ENCODE measurements at places on chromosomes 5 and 9.

DNA sequence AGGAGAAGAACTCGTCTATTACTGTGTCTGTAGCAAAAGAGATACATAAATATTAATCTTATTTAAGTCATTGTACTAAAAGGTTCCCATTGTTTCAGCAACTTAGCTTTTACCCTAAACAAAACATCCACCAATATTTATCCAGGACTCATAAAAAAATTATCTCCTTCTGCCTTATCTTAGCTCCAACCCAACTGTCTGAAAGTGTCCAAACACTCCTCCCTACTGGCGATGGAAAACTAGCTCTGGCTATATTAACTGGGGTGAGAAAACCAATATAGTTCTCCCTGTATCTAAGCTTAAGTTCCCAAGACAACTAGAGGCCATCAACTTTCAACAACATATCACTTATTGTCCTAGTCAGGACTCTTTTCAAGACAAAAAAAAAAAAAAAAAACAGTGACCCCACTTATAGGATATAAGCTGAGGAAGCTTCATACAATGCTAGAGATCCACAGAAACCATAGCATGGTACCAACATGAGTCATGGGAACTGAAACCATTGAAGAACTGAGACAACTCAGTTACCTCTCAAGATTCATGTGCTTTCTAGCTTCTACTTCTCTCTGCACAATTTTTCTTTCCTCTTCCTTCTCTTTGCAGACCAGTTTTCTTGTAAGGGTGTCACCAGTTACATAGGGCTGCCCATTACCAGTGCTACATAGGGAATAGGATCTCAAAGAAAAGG, 150.7 kb upstream of the RASA1 start:
- no peak for DNase-seq

DNA sequence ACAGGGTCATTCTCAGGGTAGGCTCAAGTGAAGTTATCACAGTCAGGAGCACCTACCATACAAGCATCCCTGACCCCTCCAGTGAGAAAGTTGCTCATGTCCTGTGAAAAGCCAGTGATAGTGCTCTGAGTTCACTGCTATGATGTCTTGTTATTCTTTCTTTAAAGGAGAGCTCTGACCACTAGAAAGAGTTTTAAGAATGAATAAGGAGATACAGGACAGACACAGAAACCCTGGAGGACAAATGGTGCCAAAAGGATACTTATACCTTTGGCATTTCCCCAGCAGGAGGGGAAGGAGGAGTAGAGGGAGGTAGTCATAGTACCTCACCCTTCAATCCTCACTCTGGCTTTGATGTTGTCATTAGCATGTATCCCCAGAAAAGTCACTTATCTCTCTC, 84.0 kb upstream of the AGXT2 start:
- DNase-seq, result no peak

- DNase-seq, result no peak
These were observed 41.0 kb downstream of the TRPM6 start for GRCh38 chr9:74846766-74847165.

GRCh38 chr9:114513055-114513958, 8.0 kb upstream of the WHRN start:
- no peak for DNase-seq

- DNase-seq, result no peak
These were observed 21.6 kb downstream of the SLC46A2 start for GRCh38 chr9:112869041-112869529.

GRCh38 chr9:5949103-5949699, 58.5 kb downstream of the MLANA start:
- no peak for DNase-seq

DNA sequence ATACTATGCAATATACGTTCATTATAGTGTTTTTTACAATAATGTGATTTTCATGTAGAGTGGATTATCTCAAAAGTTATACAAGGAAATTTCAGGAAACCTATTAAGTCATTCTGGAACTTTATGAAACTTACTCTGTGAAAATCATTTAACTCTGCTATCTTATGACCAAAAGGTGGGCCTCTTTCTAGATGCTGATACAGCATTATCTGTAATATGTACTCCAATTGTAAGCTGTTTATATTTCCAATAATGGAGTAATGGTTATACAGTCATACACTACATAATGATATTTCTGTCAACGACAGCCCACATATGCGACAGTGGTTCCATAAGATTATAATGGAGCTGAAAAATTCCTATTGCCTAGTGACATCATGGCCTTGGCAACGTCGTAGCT, 18.8 kb upstream of the PCSK5 start:
- no peak for DNase-seq

- no peak for DNase-seq
These were observed 200.4 kb downstream of the MAST4 start for GRCh38 chr5:66796305-66797292.

GRCh38 chr9:88736136-88736637, 201.2 kb downstream of the NXNL2 start:
- DNase-seq, result no peak

- no peak for DNase-seq
These were observed 803.7 kb downstream of the TLE4 start for GRCh38 chr9:80375477-80375876.

GRCh38 chr5:169550227-169550626, 33.3 kb upstream of the SPDL1 start:
- no peak for DNase-seq

GRCh38 chr5:16588434-16589214, 28.2 kb downstream of the RETREG1 start:
- peak; percentile 33 for DNase-seq

- no peak for DNase-seq
These were observed 17.4 kb downstream of the GPX3 start for GRCh38 chr5:151037561-151038411.

- no peak for DNase-seq
These were observed 288.5 kb downstream of the OSTF1 start for GRCh38 chr9:75376680-75377254.

- no peak for DNase-seq
These were observed 98.9 kb upstream of the PHYKPL start for GRCh38 chr5:178331491-178331996.

- DNase-seq, result no peak
These were observed 312.8 kb downstream of the NDUFS4 start for GRCh38 chr5:53873235-53873634.

GRCh38 chr9:12764150-12764549, 10.7 kb upstream of the LURAP1L start:
- DNase-seq, result no peak

GRCh38 chr5:1279443-1280151, 15.3 kb downstream of the TERT start:
- no peak for DNase-seq

- no peak for DNase-seq
These were observed 337.7 kb downstream of the PLK2 start for GRCh38 chr5:58122157-58122556.

DNA sequence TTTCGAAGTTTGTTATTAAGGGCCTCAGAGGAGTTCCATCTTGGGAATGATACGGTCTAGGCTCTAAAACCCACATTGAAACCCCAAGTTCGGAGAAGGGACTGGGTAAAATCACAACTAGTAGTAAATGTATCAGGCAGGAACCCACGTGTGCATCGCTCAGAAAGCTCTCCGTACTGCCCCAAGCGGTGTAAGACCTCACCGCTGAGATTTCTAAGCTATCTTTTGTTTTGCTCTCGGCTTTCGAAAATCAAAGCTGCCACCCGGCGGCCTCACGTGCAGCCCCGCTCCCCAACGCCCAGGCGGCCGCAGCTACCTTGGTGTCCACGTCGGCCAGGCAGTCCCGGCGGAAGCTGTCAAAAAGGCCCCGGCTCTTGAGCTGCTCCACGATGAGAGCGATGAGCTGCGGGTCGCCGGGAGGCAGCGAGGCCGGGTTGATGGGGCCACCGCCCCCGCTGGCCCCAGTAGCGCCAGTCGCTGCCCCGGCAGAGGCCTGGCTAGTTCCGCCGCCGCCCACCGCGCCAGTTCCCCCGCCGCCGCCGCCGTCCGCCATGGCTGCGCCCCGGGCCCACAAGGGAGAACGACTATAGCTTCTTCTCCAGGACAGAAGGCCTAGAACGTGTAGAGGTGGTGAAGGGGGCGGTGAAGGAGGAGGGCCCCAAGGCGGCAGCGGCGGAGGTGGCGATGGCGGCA, 420 bp downstream of the BOD1 start:
- peak; percentile 80 for DNase-seq

- no peak for DNase-seq
These were observed 154.4 kb upstream of the COX7C start for GRCh38 chr5:86463339-86463738.

GRCh38 chr5:93580927-93581445, at the start of gene NR2F1-AS1:
TSS of gene NR2F1-AS1 (minus strand) at chr5:93581219.
- no peak for DNase-seq

DNA sequence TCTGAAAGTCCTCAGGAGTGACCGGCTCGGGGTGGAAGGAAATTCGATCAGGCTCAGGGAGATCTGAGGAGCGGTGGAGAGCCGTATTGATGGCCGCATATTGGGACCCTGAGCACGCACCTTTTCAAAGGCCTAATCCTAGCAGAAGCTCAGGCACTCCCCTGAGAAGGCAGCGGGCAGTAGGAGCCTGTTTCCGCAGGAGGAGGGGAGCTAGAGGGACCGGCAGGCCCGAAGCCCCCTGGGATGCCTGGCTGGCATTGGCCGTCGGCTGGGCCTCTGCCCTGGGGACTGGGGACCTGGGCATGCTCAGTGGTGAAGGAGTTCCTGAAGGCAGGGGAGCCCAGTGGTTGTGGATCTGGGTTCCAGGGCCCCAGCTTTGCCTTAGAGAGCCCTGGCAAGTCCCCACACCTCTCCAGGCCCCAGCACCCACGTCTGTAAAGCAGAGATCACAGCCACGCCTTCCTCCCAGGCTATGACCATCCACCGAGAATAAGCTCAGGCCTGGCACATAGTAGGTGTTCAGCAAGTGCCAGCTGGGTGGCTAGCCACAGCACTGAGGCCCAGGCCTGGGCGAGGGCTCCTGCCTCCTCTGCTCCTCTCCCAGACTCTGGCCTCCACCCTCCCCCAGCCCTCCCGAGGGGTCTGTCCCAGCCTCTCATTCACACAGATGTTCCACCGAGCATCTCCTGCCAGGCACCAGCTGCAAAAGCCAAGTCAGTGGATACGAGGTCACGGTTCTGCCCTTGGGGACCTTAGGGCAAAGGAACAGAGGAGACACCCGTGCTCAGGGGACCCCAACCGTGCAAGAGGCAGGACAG, 17.2 kb upstream of the QRFP start:
- DNase-seq, result no peak

DNA sequence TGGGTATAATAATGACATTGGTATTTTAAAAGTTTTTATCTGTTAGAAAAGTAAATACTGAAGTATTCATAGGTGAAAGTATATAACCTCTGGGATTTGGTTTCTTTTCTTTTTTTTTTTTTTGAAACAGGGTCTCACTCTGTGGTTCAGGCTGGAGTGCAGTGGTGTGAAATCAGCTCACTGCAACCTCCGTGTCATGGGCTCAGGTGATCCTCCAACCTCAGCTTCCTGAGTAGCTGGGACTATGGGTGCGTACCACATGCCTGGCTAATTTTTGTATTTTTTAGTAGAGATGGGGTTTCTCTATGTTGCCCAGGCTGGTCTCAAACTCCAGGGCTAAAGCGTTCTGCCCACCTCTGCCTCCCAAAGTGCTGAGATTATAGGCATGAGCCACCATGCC, 7.2 kb downstream of the HSDL2 start:
- DNase-seq, result no peak

DNA sequence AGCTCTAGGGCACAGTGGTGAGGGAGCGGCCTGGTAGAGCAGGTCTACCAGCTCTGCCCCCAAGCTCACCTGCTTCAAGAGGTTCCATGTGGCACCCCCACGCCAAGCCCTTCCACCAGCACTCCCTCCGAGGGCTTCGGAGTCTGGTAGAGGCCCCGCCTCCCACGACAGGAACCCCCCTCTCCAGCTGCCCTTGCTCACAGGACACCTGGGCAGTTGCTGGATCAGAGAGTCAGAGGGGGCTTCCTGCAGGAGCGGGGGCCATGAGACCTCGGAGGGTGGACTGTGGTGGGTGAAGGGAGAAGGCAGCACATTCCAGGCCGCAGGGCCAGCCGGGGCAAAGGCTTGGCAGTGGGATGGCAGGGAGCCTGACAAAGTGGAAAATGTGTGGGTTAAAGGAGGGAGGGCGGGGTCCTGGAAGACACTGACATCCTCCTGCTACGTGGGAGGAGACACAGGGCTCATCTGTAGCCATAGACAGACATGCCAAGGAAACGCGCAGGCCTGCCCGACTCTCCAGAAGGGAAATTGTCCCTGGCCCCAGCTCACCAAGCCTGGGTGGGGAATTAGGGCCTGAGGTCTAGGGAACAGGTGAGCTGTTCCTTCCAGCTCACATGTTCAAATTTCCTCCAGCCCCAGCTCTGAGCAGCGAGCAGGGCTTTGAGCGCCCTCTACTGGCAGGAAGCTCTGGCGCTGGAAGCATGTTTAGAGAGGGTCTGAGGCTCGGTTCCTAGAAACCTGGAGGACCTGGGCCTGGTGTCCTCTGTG, 74.2 kb downstream of the NTNG2 start:
- DNase-seq, result peak; percentile 90

DNA sequence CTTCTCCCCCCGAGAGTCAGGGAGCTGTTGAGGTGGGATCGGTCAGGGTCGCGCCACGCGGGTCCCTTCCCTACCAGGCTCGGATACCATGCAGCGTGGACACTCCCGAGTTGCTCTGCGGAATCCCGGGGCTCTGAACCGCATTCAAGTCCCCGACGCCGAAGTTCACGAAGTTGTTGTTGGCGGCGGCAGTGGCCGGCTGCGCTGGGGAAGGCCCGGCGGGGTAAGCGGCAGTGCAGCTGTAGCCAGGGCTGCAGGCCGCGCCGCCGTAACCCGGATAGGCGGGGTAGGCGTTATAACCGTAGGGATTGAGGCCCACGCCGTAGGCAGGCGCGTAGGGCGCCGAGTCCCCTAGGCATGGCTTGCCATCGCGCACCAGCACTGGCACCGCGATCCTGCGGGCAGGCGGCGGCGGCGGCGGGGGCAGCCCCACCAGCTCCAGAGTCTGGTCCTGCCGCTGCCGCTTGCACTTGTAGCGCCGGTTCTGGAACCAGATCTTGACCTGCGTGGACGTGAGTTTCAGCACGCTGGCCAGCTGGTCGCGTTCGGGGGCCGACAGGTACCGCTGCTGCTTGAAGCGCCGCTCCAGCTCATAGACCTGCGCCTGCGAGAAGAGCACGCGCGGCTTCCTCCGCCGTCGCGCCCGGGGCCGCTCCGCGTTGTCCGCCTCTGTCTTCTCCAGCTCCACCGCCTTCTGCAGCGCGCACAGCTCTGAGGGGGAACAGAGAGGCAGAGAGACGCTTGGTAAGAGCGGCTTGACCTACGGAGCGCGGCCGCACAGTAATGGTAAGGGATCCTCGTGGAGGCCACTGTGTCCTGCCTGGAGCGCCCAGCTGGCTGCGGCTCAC, 2.3 kb downstream of the NKX2-5 start:
- DNase-seq, result peak; percentile 67

DNA sequence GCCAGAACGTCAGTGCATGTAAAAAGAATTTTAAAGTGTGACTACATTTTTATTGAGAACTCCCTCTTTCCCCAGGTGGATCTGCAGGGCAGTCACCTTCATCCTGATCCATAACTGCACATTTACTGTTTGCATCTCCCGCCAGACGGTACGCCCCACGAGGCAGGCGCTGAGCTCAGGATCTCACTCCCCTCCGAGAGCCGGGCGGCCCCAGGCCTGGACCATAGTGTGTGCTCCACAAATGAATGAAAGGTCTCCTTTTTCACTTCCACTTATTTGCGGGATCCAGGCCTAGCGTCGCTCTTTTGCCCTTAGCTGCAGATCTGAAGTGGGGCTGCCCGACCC, 378 bp downstream of the DROSHA start:
- DNase-seq, result peak; percentile 54

All from islet precursor cell (in vitro differentiated cells).